ENCODE measurements at places on chromosomes 16 and 17. TPM values are rescaled to one million over a fixed set of nuclear protein-coding genes. Genes with fewer than 3 reads are reported as not detected.

Gene PPM1E
- under 0.01 TPM for total RNA-seq

Gene SMIM36
- not detected for total RNA-seq

Gene NAGS
- 2.4 TPM for total RNA-seq

Gene IKZF3
- total RNA-seq = not detected

Gene CCL3
- total RNA-seq = not detected

Gene TEKT5
- 0.26 TPM for total RNA-seq

Gene CBX2
- 3.3 TPM for total RNA-seq

Gene SLC35G6
- not detected for total RNA-seq

Gene GOSR2
- total RNA-seq = 36.4 TPM

Gene OTOA
- 0.09 TPM for total RNA-seq

Gene ABAT
- 1.8 TPM for total RNA-seq

Gene SLC6A2
- 0.11 TPM for total RNA-seq

Gene TNFRSF12A
- total RNA-seq = 30.8 TPM

Gene ABCA8
- total RNA-seq = 0.26 TPM

Gene MPP2
- total RNA-seq = 0.11 TPM

Gene PTX4
- 0.17 TPM for total RNA-seq

Gene SNAI3
- total RNA-seq = 0.11 TPM

All from dermis lymphatic vessel endothelial cell (primary cell).